Dorsolateral prefrontal cortex (tissue), 122 donors: ENCODE measurements at places on chromosomes 13 and 19. TPM values are rescaled to one million over a fixed set of nuclear protein-coding genes. Genes with fewer than 3 reads are reported as not detected.

U2AF2 gene
- total RNA-seq: 130 TPM

LHB gene
- total RNA-seq: not detected

IL17D gene
- 29.7 TPM for total RNA-seq

ZNF835 gene
- 7.3 TPM for total RNA-seq

ACP7 gene
- total RNA-seq: 2.4 TPM

PSG1 gene
- total RNA-seq: not detected

PNMA8B gene
- 92.6 TPM for total RNA-seq

UNC13A gene
- total RNA-seq: 216 TPM

USE1 gene
- 44.2 TPM for total RNA-seq

DAPK3 gene
- total RNA-seq: 76.7 TPM

ZNF534 gene
- 3.0 TPM for total RNA-seq

PGLYRP2 gene
- total RNA-seq: not detected

ANGPTL4 gene
- total RNA-seq: 298 TPM

S1PR5 gene
- total RNA-seq: 25.9 TPM

SIGLEC10 gene
- total RNA-seq: 3.1 TPM

CYP2A6 gene
- total RNA-seq: not detected

KCNN1 gene
- 59.6 TPM for total RNA-seq

PRR19 gene
- total RNA-seq: 2.2 TPM

ZNF442 gene
- total RNA-seq: 2.2 TPM

C5AR1 gene
- 2.4 TPM for total RNA-seq

NCCRP1 gene
- total RNA-seq: not detected

DCUN1D2 gene
- total RNA-seq: 59.5 TPM

KLK2 gene
- not detected for total RNA-seq

PPM1N gene
- total RNA-seq: 1.2 TPM

MEDAG gene
- 0.49 TPM for total RNA-seq

PHLDB3 gene
- total RNA-seq: 9.5 TPM

PLVAP gene
- total RNA-seq: 0.49 TPM

CYP2S1 gene
- 2.1 TPM for total RNA-seq

CEACAM3 gene
- total RNA-seq: not detected

DAND5 gene
- 0.43 TPM for total RNA-seq

RAX2 gene
- not detected for total RNA-seq

TLE2 gene
- 44.2 TPM for total RNA-seq

BST2 gene
- total RNA-seq: 32.6 TPM

DYRK1B gene
- total RNA-seq: 33.7 TPM

NCR1 gene
- not detected for total RNA-seq

OR7G1 gene
- not detected for total RNA-seq

ZIC5 gene
- 3.8 TPM for total RNA-seq

VSTM2B gene
- total RNA-seq: 41.3 TPM

LMO7 gene
- 96.0 TPM for total RNA-seq

KLK4 gene
- not detected for total RNA-seq

TSSK6 gene
- 2.1 TPM for total RNA-seq

ZNF560 gene
- not detected for total RNA-seq

BCL3 gene
- total RNA-seq: 16.6 TPM

TMEM86B gene
- 7.5 TPM for total RNA-seq

KCNC3 gene
- 59.7 TPM for total RNA-seq

CEACAM8 gene
- not detected for total RNA-seq

SYT5 gene
- 143 TPM for total RNA-seq

CDC16 gene
- total RNA-seq: 65.4 TPM

GPC5 gene
- 24.6 TPM for total RNA-seq

ZNF17 gene
- 28.9 TPM for total RNA-seq

LILRB2 gene
- 1.0 TPM for total RNA-seq

ZNF8 gene
- total RNA-seq: 12.2 TPM

EBI3 gene
- total RNA-seq: 4.5 TPM

ELANE gene
- not detected for total RNA-seq

CCL25 gene
- 0.57 TPM for total RNA-seq
